Activated CD8-positive, alpha-beta memory T cell treated with anti-CD3 and anti-CD28 coated beads for 1 hour (primary cell): ENCODE measurements at places on chromosomes 16 and 17.

DNA sequence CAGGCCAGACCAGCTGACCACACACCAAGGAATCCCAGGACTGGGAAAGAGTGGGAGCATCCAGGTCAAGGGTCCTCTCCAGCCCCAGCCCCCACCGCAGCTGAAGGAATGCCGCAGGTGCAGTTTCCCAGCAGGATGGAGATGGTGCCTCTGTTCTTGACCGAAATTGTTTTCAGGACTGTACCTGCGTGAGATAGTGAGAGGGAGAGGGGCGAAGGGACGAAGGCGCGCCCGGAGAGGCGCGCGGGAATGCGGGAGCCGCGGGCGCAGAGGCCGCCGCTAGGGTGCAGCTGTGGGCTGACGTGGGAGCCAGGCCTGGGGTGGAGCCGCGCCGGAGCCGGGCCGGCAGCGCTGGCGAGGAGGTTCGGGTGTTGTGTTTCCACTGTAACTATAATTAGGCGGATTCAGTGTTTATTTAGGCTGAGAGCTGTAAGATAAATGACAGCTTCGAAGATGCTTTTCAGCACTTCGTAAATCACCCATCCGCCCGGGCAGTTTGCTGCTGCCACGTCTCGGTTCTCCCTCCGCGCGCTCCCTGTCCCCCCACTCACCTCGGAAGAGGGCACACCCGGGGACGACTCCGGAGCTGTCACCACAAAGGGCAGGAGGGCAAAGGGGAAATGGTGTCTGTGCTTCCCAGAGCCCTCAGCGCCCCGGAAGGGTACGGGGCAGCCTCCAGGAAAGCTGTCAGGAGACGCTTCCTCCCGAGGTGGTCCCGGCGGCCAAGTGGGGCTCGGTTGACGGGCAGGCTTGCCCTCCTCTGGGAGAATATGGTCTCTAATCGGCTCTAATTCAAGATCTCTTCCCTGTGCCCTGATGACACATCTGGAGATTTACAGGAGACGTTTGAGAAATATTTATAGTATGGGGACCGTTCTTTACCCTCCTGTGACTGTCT lies 38.2 kb downstream of the HOXB1 start:
- peak; percentile 17 for DNase-seq

- DNase-seq = peak; percentile 30
Observed at GRCh38 chr17:4715063-4715744, 4.8 kb downstream of the ARRB2 start.

DNA sequence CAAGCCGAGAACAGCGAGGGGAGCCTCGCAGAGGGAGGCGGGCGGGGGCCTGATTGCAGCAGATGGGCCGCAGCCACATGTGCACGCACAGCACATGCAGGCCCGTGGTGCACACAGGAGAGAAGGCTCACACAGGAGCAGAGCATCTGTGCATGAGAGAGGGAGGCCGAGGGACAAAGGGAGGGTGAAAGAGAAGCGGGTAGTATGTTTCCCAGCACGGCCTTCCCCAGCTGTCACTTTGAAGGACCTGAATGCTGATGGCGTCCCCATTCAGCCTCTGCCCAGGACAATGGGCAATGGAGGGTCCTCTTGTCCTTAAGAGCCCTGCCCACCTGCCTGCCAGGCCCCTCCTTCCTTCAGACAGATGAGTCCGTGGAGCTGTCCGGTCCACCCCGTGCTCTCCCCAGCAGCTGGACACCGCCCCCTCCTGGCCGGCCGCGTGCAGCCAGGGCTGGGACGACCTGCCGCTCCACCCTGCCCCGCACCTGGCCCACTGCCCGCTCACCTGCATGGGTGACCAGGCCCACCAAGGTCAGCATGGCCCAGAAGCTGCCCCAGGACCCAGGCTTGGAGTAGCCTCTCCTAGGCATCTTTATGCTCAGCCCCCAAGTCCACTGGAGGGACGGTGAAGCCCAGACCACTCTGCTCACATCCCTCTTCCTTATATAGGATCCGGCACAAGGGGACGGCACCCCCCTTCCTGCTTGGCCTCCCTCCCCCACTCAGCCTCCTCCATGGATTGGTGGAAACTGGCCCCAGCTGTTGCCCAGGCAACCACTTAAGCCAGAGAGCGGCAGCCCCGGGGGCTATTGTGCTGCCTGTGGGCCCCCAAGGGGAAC lies at the start of gene BTBD17:
Gene BTBD17 (minus strand): TSS at position 639 of the 839 bp plus-strand sequence. CDS start 49 bp downstream, at position 590.
- DNase-seq = peak; percentile 30

DNA sequence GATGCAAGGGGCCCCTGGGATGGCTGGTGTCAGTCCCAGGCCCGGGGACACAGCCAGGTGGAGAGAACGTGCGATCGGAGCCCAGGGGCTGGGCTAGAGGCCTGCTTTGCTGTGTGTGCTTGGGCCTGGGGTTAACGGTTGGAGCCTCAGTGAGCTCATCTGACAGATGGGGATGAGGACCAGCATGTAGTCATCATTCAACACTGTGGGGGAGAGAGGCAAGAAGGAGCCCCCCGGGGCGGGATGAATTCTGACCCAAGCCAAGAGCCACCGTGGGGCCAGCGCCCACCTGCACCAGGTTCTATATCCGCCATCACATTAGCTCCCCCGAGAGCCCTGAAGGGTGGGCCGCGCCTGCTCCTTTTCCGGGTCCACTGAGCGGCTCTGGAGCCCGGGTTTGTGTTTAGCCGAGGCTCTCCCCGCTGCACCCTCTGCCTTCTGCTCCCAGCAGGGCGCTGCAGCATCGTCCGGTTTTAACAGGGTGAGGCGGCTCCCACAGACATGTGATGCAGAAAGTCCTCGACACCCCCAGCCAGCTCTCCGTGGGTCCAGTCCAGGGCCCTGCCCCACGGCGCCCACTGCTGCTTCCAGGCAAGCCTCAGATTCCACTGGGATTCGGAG lies 365.7 kb downstream of the SEC14L1 start:
- DNase-seq = no peak

- peak; percentile 25 for DNase-seq
Observed at GRCh38 chr16:1825864-1826690, 548 bp downstream of the HAGH start.

- DNase-seq = no peak
Observed at GRCh38 chr17:79087428-79088143, 13.0 kb downstream of the ENGASE start.

- DNase-seq = no peak
Observed at GRCh38 chr17:10775058-10775457, 28.8 kb downstream of the TMEM238L start.

DNA sequence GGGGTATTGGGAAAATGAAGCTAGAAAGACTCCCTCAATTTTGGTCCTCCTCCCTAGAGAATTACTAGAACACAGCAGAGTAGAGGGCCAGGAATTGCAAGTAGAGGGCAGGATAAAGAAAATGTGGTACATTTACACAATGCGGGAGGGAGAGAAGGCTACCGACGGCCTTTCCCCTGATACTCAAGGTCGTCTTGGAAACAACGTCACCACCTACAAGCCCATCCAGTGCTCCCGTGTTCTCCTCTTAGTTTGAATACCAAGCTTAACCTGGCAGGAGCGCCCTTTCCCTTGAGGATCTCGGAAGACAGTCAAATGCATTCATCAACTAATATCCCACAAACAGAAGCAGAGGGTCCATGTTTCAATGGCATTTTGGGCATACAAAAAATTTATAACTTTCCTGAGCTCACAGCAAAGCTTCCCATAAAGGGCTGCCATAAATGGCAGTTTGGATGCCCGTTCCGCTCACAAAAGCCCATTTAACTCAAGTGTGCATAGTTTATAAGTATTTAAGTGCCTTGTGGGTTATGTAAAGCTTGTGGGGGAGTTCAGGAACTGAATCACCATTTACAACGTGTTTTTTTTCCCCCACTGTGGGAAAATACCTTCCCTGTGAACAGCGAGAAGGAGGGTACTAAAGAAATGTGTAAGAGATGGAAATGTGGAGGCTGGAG lies 414.6 kb downstream of the SLC39A11 start:
- no peak for DNase-seq

- no peak for DNase-seq
Observed at GRCh38 chr16:22357635-22357971, 16.8 kb downstream of the CDR2 start.

DNA sequence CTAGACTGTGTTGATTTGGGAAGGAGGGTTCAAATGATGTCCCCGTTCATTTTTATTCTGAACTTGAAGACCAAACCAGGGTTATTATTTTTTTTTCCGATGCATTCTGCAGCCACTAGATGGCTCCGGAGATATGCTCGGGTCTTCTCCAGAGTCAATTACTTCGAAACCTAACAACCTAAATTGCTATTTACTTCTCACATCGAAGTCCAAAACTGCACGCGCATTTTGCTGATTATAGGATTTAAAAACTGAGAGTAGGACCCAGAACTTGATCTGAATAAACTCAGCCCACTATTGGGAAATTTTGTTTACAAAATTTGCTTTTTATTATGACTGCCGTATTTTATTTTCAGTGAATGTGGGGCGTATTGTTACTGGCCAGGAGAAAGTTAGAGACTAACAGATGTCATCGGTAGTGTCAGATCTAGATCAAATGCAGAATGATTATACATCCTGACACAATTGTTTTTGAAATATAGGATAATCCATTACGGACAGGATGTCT lies 263.8 kb downstream of the HS3ST3A1 start:
- no peak for DNase-seq

- no peak for DNase-seq
Observed at GRCh38 chr17:33493566-33493965, 200.5 kb upstream of the ASIC2 start.

DNA sequence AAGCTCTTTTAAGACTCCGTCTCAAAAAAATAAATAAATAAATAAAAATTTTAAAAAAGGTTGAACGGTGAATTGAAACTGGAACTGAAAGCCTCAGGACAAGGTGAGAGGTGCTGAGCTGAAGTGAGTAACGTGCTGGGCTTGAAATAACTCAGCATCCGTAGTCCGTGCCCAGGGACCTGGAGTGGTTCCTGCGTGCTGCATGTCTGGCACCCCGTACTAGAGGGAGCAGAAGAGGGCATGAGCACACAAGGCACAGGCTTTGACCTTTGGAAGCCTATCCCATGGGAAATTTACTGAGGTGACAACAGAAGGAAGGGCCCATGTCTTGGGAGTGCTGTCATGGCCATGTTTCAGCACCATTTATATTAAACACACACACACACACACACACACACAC lies 4.5 kb upstream of the MEIOB start:
- no peak for DNase-seq

DNA sequence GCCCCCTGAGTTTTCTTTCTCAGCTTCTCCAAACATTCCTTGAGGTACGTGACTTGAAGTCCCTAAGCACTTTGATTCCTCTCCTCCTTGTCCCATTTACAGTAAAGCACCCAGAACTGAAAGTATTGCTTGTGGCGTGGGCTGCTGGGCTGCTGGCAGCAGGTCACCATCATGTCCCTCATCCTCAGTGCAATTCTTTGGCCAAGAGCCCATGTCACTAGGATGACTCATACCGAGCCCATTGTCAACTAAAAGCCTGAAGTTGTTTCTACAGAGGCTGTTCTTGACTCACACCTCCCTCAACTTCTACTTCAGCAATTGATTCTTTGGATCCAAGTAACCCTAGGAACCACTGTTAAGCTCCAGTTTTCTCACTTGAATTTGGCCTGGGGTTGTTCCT lies 54.3 kb downstream of the KPNA2 start:
- no peak for DNase-seq

DNA sequence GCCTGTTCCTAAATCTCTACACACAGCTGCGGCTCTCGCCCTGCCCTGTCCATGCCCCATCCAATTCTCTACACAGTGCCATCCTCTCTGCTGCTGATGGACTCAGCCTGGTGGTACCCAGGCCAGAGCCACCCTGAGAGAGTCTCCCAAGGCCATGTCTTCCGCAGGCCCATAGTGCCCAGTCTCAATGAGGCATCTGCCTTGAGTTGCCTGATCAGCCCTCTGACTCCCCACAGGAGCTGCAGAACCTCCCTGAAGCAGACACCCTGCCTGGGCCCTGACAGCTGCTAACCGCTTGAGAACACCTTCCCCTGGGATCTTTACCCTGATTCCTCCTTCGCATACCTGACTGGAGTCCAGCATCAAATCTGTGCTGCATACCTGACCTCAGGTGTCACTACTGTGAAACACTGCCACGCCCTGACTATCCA lies 13.3 kb downstream of the TSPOAP1 start:
- no peak for DNase-seq

DNA sequence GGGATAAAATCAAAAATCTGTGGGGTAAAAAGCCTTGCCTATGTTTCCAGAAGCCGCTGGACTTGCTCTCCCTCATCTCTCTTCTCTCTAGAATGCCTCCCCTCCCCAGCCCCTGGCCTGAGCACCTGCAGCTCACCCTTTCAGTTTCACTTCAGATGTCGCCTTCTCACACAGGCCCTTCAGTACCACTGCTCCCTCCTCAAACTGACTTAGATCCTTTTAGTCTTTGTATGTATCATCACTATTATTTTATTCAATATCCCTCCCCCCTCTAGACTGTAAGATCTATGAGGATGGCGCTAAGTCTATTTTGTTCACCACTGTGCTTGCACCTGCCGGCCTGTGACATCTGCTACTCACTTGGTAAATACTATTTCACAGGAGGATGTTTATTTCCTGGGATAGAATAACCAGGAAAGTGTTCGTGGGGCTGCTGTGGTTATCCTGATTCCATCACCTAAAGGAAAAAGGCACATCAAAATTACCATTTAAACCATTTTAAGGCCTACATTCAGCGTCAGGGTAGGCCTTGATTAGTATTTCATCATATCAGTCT lies 122.3 kb downstream of the MRTFB start:
- DNase-seq = no peak

DNA sequence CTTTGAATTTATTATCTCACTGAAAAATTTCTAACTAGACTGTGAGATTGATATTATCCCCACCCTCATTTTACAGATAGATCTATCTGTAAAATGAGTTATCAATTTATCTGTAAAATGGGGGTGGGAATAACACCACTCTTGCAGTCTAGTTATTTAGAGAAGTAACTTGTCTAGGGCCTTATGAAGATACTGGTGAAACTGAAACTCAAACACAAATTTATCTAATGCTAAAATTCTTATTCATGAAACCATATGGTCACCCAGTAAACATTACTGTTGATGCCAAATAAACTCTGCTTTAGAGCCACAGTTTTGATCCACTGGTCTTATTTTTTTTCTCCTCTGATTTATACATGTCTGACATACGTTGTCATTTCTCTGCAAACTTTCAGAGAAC lies 52.1 kb upstream of the SMIM36 start:
- DNase-seq = no peak

GRCh38 chr17:79522414-79522813 lies 88.4 kb downstream of the RBFOX3 start:
- no peak for DNase-seq

GRCh38 chr17:7220593-7221277 lies 997 bp downstream of the ACADVL start:
- no peak for DNase-seq
